ENCODE measurements at places on chromosomes 6 and 20. TPM values are rescaled to one million over a fixed set of nuclear protein-coding genes. Genes with fewer than 3 reads are reported as not detected.

Gene IMPG1
- not detected for total RNA-seq

DNA sequence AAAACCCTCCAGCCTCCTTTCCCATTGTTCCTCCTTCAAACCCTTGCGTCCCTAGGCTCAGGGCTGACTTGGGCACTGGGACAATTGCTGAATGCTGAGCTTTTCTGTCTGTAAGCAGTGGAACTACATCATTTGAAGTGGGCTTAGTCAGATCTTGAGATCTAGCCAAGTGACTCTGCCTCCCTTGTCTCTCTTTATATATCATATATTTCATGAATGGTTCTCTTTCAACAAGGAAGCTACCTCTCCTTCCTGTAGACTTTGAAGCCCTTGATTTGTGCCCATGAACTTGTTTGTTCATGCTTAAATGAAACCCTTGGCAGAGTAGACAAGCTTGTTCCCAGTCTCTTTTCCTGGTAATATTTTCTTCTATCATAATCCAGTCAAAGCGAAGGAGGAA, 60.0 kb upstream of the KIF13A start:
- DNase-seq: no peak

GRCh38 chr6:6783721-6784120, 195.2 kb downstream of the LY86 start:
- no peak for DNase-seq

- DNase-seq: no peak
Observed at GRCh38 chr6:116365743-116366142, 5.0 kb upstream of the DSE start.

DNA sequence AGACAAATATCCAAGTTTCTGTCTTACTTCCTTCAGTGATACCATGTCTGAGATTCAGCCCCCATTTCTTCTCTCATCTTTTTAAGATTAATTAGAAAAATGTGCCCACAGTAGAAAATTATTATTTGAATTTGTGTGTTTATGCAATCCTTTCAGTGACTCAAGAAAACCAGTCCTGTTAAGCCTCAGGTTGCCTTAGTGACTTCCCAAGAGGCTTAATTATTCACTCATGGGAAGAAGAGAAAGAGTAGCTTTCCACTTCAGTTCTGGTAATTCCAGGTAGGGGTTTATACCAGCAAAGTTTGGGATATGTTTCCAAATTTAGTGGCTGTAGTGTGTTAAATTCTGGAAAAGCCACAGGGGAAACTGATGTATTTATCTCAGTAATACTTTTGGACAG, 149.1 kb downstream of the RIMS1 start:
- DNase-seq: no peak

Gene CYP21A2
- total RNA-seq: 0.32 TPM

DNA sequence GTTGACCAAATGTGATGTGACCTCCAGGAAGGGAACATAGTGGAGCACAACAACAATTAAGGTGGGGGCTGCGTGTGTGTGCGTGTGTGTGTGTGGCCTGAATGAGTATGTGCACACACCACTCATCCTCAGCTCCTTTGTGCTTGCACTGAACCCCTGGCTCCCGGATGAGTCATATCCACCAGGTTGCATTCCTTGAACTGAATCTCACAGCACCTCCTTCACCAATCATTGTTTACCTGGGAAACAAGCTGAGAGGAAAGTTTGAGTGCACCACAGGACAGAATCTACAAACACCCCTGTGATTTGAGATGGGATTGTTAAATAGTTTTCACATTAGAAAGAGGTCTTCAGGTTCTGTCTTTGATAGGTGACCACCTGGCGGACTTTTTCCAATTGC, 33.7 kb upstream of the GPR6 start:
- no peak for DNase-seq

GRCh38 chr6:121593011-121593641, 157.7 kb downstream of the GJA1 start:
- DNase-seq: no peak

- DNase-seq: no peak
Observed at GRCh38 chr6:71310261-71310660, 21.6 kb downstream of the OGFRL1 start.

- DNase-seq: no peak
Observed at GRCh38 chr6:18314317-18314997, 50.1 kb upstream of the DEK start.

Gene PROKR2
- total RNA-seq: not detected

DNA sequence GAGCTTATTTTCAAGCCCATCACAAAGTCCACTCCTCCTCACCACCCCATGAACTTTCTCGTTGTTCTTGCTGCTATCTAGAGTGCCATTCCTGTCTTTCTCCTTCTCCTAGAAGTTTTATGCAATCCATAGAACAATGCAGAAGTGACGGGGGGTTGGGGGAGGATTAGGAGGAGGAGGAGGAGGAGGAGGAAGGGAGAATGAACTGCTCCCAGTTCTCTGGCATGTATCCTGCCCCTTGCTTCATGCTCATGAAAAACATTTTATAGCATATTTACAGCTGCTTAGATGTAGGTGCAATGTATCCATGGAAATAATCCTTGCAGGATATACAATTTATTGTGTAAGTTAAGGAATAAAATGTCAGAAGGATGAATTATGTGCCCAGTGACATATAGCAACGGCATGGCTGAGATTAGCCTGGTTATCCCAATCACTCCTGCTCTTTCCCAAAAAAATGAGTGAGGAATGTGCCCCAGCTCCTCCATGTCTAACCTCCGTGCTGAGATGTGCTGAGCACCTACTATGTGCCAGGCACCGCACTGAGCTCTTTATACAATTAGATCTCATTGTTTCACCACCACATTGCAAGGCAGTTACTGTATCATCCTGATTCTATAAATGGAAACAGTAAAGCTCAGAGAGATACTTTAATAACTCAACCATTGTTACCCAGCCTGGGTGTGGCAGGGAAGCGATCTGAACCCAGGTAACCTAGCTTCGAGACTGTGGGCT, 41.6 kb upstream of the TFAP2C start:
- DNase-seq: no peak

GRCh38 chr20:41615676-41616075, 2.5 kb downstream of the CHD6 start:
- DNase-seq: no peak

- DNase-seq: no peak
Observed at GRCh38 chr6:154363821-154364220, 7.2 kb upstream of the IPCEF1 start.

- DNase-seq: no peak
Observed at GRCh38 chr6:159934181-159934580, 34.7 kb upstream of the IGF2R start.

Gene COL9A1
- not detected for total RNA-seq

- no peak for DNase-seq
Observed at GRCh38 chr6:143549221-143549948, 37.9 kb upstream of the FUCA2 start.

Gene TNFAIP3
- 217 TPM for total RNA-seq

DNA sequence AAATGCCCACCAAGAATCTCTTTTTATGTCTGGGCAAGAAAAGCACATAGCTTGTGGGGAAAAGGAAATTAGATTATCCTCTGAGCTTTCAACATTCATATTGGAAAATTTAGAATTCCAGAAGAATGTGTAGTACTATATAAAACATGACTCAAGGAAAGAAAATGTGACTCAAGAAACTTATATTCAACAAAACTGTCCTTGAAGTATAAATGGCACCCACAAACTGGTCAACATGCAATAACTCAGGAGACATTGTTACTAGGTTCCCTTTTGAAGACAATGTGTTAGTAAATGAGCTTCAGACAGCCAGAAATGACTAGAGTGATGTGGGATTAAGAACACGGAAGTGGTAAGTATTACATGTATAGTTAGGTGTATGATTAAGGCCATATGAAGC, 26.1 kb upstream of the TINAG start:
- DNase-seq: no peak

- DNase-seq: no peak
Observed at GRCh38 chr6:161186173-161186769, 87.6 kb downstream of the AGPAT4 start.

GRCh38 chr6:101393829-101394251, 332 bp downstream of the GRIK2 start:
- DNase-seq: no peak

DNA sequence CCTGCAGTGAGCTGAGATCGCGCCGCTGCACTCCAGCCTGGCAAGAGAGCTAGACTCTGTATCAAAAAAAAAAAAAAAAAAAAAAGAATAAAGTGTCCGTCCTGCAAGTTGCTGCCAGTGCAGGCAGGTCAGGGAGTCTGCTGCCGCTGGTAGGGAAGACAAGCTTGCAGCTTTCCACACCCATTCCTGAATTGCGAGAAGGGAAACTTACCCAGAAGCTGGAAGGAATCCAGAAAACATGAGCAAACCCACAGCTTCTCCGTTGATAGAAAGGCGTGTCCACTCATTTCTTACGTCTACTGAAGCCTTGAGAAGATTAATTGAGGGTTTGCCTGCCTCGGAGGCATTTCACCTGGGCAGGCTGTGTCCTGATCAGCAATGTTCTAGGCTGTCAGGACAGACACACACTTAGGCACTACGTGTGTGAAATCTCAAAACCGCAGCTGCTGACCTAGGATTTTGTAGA, 61.6 kb upstream of the DSP start:
- no peak for DNase-seq

Gene SEL1L2
- not detected for total RNA-seq

Gene CCM2L
- not detected for total RNA-seq

DNA sequence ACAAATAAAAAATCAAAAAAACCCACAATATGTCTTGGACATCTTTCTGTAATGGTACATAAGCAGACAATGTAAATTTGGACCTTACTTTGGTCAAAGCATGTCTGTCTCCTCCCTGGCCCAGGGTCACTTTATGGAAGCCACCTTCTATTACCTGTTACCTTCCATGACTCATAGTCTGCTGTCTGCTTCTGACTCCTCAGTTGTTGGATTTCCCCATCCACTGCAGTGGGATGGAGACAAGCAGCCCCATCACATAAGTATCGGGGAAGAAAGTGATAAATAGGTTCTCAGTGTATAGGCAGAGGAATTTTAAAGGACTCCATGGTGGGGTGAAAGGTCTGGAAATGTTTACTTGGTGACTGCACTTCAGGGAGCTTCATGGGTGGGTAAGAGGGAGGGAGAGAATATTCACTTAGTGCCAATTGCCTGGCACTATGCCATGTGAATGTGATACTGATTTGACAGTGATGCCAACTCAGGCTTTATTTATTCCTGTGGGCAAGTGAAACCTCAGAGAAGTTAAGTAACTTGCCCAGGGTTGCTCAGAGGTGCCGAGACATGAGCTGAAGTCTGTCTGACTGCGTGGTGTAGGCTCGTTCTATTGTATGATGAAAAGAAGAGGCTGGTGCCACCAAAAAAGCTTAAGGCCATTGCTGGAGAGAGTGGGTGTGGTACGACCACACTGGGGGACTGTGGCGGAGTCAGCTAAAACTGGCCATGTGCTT, 175.6 kb upstream of the RNF24 start:
- DNase-seq: no peak

GRCh38 chr6:48641544-48641943, 530.5 kb upstream of the PTCHD4 start:
- DNase-seq: no peak

Gene CFAP61
- 0.41 TPM for total RNA-seq

Gene SESN1
- 10.3 TPM for total RNA-seq

DNA sequence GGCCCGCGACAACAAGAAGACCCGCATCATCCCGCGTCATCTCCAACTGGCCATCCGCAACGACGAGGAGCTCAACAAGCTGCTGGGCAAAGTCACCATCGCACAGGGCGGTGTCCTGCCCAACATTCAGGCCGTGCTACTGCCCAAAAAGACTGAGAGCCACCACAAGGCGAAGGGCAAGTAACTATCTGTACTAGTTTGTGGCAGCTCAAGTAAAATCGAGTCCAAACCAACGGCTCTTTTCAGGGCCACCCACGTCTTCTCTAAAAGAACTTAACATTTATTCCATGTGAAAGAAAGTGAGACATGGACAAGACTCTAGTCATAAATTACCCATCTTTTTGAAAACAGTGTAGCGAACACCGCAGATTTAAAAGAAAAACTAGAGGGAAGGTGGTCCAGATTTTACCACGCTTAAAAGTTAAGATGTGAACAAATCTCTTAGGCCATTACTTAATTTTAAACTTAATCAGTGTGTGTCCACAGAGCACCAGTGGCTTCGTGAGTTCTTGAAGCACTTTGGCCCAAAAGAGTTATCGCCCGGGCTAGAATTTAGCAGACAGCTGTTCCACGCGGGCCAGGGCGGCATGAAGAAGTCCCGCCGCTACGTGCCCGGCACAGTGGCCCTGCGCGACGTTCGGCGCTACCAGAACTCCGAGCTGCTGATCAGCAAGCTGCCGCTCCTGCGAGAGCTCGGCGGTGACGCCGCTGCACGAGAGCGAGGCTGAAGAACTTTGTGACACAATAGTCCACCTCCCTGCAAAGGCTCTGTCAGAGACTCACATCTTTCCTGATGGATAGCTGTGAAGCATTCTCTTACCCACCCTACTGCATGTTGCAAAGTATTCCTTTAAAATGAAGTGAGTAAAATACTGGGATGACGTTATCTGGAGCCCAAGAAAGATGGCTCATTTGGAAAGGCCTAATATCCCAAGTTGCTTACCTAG, 113.9 kb upstream of the PRSS16 start:
- peak; percentile 81 for DNase-seq

DNA sequence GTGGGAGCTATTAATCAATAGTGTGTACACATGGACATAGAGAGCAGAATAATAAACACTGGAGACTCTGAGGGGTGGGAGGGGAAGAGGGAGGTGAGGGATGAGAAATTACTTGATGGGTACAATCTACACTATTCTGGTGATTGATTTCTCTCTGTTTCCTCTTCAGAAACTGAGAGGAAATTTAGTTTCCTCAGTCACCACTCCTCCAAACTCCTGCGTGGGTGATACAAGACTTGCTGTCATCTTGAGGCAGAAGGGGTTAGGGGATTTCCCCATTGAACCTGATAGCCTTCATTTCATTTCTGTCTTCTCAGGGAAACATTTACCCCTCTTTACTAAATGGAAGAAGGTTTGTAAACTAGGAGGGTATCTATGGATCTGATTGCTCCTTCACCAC, 84.3 kb upstream of the ESR1 start:
- DNase-seq: peak; percentile 46

Gene OR12D3
- not detected for total RNA-seq

DNA sequence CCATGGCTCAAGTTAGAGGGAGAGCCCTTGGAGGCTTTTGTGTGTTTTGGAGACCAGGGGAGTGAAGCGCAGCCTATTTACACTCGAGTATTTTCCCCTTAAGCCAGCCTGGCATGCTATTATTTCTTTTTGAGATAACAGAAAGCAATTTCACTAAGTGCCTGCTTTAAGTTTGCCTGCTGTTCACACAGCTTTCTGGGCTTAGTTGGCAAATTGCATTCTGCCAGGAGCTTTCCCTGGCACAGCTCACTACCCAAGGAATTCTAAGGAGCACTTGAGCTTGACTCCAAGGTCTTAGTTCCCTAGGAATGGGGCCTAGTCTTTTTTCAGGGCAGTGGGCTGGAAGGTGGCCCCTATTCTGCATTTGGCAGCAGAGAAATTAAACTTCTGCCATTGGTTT, 19.0 kb upstream of the ASXL1 start:
- DNase-seq: no peak

GRCh38 chr20:58097429-58097828, 131.0 kb downstream of the ANKRD60 start:
- DNase-seq: no peak

DNA sequence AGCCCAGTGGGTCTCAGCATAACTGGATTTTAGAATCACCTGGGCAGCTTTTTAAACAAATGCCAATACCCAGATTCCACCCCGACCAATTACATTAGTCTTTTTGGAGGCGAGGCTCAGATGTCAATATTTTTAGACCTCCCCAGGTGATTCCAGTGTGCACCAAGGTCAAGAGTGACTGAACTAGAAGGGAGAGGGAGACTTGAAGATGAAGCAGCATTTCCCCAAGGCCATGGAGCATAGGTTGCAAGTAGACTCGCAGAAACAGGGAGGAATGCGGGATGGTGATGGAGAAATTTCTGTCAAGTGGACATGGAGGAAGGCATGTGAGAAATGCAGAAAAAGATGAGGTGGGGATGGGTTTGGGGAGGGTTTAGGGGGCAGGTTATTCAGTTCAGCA, 64.9 kb downstream of the BCAS1 start:
- DNase-seq: no peak

All from activated naive CD4-positive, alpha-beta T cell treated with anti-CD3 and anti-CD28 coated beads, Interleukin-2, amount 50 U/mL, for 72 hours (primary cell).